ENCODE measurements at places on chromosomes 3 and 15.

- DNase-seq: no peak
Observed at GRCh38 chr3:141276398-141276797, 44.8 kb downstream of the PXYLP1 start.

DNA sequence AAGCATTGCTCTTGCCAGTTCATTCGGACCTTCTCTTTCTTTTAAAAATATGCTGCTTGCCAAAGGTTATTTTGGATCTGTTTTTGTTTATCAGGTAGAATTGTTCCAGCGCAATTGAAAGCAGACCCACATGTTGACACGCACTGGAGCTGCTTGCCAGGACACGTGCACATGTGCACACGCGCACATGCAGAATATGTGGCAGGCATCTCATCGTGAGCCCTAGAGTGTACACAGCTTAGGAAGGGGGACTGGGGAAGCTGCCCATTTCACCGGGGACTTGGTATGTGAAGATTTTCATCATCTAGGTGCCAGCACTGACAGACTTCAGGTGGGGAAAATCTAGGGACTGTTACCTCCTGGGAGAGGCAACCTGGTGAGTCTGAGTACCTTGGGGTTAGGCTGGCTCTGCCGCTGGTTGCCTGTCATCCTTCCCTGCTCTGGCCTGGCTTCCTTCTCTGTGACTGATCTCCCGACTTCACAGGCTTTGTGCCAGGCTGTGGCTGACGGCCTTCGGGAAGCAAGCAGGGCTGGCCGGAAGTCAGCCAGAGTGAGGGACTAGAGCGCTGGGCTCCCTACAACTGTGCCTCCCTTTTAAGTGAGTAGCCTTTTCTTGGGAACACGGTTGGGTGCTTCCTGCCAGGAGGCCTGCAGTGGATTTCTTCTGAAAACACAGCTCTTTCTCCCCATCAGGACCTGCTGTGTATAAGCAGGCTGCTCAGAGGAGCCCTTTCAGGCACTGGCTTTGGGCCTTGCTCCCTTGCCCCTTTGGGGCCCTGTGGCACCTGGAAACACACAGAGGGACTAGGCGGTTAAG lies 129.3 kb downstream of the EEFSEC start:
- no peak for DNase-seq

DNA sequence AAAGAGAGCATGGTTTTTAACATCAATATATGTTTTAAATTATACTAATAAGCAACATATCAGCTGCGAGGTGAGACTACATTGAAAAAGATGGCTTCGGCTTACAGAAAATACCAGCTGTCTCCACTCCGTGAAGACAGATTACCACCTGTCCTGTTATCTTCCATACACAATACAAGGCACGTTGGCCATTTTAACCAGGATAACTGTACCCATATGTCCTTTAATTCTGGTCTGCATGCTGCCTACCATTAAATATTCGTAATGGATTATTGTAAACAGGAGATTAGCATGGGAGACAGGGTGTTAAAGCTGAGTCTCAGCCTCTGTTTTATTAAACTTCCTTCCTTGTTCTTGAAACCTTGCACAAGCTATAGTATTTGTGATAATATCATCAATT lies 855.5 kb downstream of the ROBO1 start:
- DNase-seq: no peak

DNA sequence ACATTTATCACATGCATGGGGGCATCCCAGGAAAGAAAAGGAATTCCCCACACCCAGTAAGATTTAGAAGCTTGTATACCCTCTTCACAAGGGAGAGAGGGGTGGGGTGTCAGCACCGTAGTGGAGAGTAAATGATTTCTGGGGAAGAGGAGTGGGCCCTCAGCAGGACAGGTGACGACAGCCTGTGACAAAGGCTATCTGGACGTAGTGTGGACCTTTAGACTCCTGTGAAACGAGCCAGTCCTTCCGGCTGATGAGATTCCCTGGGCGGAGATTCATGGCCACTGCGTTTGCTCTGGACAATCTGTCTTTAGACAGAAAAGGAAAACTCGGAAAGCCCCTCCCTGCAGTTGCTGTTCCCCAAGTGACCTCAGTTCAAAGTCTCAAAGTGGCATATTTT lies 1.7 kb upstream of the FAM3D start:
- no peak for DNase-seq

DNA sequence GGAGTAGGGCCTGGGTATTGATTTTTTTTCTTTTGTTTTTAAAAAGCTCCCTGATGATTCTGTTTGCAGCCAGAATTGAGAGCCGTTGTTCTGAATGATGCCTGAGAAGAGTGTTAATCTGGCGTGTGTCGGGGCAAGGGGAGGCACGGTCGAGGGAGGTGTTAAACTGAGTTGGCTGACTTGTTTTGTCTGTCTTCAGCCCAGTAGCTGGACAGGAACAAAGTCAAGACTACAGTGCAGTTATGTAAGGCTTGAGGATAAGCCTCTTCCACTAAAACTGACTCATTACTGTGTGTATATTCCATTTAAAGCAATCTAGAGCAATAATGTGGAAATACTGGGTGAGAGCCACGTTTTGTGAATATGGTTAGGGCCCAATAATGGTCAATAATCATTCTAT lies 119.0 kb upstream of the DLG1 start:
- DNase-seq: no peak

DNA sequence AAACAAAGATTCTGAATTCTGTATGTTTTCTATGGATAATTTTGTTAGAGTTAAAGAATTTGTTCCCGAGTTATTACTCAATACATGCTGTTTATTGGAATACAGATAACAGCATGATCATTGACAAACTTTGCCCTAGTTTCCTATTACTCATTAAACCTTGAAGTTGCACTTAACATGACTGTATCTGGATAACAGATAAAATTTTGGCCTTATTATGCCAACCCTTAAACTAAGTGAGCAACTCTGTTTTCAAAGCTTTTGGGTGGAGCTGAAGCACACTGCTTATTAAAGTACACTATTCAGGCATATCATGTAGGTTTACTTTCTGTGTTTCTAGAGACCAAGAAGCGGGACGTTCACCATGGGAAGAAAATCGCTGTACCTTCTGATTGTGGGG lies at the start of gene AADAC:
Gene AADAC (plus strand): TSS at position 318 of the 400 bp plus-strand sequence. CDS start 47 bp downstream, at position 365.
- no peak for DNase-seq

GRCh38 chr15:60945196-60945595 lies 283.9 kb downstream of the RORA start:
- DNase-seq: no peak

DNA sequence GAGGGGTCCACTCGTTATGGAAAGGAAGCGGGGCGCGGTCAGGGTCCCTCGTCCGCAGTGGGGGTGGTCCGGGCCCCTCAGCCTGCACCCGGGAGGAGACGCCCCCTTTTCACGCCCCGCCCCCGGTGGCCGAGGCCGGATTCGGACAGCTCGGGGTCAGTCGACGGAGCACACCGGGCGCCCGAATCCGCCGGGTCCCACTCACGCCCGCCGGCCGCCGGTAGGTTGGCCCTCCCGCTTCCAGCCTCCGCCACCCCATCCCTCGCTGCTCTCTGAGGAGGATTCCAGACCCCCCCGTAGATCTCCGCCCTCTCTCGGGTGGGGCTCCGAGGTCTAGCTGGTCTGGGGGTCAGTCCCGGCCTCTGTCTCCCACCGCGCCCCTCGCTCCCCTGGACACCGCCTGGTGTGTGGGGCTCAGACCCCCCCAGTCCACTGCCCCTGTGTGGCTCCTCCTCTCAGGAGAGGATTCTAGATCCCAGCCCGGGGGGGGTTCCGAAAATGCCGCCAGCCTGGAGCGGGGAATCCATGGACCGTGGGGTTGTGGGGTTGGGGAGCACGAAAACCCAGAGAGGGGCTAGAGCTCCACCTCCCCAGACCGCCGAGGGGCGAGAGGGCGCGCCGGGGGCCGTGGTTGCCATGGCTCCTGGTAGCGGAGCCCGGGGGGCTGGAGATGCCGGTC lies 725 bp downstream of the CHL1 start:
- DNase-seq: no peak

- DNase-seq: no peak
Observed at GRCh38 chr15:78007211-78007931, 70.1 kb downstream of the TBC1D2B start.

DNA sequence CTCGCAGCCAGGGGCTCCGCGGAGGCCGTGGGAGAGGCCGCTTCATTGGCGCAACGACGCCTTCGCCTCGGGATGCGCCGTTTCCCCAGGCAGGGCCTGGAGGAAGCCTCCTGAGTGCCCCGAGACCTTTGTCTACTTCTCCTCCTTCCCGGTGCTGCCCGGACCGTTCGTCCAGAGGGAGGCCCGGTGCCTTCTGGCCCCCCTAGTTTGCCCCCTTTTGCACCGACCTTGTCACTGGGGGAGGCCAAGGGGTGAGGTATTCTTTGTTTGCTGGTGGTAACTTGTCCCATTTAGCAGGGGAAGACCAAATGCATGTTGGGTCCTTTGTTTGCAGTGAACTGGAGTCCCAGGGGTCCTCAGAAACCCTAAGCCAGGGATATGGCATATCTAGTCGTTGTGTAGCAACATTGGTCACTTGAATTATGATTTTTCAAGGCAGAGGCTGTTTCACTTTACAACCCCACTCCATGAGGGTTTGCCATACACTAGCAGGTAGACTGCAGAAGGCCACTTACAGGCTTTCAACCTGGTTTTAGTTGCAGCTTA lies 615 bp downstream of the DHX30 start:
- no peak for DNase-seq
